Tibial nerve (tissue), 4 donors: ENCODE measurements at places on chromosomes 7 and 10. TPM values are rescaled to one million over a fixed set of nuclear protein-coding genes. Genes with fewer than 3 reads are reported as not detected.

Gene MINDY4
- total RNA-seq, result 21.6 TPM

Gene CHAT
- total RNA-seq, result not detected

DNA sequence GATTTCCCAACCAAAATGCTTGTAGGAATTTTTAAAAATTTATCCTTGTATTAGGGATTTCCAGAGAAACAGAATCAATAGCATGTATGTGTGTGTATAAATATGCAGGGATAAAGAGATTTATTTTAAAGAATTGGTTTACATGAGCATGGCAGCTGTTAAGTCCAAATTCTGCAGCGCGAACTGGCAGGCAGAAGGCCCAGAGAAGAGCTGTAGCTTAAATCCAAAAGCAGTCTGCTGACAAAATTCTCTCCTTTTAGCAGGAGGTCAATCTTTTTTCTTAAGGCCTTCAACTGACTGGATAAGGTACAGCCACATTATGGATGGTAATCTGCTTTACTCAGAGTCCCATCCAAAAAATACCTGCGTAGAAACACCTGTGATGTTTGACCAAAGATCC lies 42.0 kb downstream of the PRR15 start:
- H3K27me3 ChIP-seq, result no peaks in the 10 kb centered on the region
- H3K4me1 ChIP-seq, result no peaks in the 10 kb centered on the region
- no peaks in the 10 kb centered on the region for H3K36me3 ChIP-seq
- H3K4me3 ChIP-seq, result no peak overlapping the region
- no peak for DNase-seq

Gene OPN1SW
- not detected for total RNA-seq

Gene HSPA12A
- total RNA-seq, result 187 TPM

- no peaks in the 10 kb centered on the region for H3K4me1 ChIP-seq
- no peak overlapping the region for H3K4me3 ChIP-seq
- H3K27ac ChIP-seq, result no peak overlapping the region
- no peaks in the 10 kb centered on the region for H3K27me3 ChIP-seq
- no peak for DNase-seq
- no peaks in the 10 kb centered on the region for H3K36me3 ChIP-seq
Measured at GRCh38 chr7:123901101-123901500, 23.9 kb upstream of the SPAM1 start.

DNA sequence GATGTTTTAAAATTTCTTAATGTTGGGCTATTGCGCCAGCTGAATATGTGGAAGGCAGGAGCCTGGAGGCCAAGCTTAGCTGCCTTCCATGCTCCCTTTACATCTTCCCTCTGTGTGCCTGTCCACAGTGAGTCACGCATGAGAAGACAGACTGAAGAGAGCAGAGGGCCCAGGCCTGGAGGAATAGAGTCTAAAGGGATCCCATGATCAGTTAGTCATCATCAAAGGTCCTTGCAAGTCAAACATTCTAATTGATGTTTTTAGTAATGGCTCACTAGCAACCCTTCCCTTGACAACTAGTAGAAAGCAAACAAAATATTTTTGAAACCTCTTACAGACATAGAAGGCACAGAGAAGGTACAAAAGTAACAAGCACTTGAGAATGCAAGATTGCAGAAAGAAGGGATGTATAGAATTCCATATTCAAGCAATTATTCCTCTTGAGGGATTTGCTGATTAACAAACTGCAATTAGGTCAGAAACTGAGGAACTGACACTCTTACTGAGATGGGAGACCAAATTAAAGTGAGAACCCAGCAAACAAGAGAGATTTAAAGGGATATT lies 30.7 kb upstream of the APBB1IP start:
- H3K4me1 ChIP-seq, result no peaks in the 10 kb centered on the region
- no peaks in the 10 kb centered on the region for H3K36me3 ChIP-seq
- H3K27ac ChIP-seq, result no peak overlapping the region
- no peak for DNase-seq
